DMS53 (cell line): ENCODE measurements at places on chromosomes 4 and X.
A peak's percentile ranks its signal among the peaks of the same experiment; 100 is the strongest.

DNA sequence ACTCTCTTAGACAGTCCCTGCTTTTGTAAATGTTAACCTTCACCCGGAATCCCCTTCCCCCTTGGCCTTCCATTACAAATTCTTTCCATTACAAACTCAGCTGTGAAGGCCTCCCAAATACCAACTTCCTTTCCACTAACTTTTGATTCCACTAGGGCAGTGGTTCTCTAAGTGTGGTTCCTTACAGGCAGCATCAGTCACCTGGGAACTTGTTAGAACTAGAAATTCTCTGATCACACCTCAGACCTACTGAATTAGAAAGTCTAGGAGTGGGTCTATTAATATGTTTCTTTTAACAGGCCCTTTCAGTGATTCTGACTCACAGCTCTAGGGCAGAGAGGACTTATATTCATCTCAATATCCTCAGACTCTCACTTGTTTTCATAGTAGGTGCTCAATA, 19.0 kb upstream of the MRPL1 start:
- no peak for DNase-seq

GRCh38 chr4:144611850-144612249, 34.1 kb upstream of the HHIP start:
- DNase-seq, result peak; percentile 53

- no peak for DNase-seq
Measured at GRCh38 chr4:1164040-1164439, 8.3 kb downstream of the SPON2 start.

GRCh38 chr4:180304321-180304720, 1938.9 kb upstream of the TENM3 start:
- DNase-seq, result no peak

DNA sequence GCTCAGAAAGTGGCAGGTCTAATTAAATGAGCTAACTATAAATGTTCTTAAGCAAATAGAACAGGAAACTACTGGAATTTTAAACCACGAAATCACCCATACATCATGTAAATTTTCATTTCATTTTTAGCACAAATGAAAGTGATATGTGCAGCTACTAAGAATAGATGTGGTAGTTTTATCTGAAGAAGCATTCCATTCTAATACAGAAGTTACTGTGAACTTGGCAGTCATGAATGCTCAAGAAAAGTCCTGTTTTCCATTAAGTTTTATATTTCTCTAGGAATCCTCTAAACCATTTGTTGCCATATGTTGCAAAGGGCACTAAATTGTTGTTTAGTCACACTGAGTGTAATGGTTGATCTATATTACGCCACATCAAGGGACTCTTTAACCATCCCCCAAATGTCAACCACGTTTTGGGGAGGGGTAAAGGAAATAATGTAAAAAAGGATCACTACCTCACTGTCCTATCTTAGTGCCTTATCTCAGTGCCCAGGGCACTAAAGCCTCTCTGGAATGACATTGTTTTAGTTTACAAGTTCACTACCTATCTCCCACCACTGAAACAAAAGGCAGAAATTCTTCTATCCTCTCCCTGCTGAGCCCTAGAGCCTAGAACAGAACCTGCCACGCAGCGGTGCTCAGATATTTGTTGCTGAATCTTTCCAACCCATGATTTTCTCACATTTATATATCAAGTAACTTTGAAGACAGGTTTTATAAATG, 118.0 kb downstream of the SHISA3 start:
- no peak for DNase-seq

DNA sequence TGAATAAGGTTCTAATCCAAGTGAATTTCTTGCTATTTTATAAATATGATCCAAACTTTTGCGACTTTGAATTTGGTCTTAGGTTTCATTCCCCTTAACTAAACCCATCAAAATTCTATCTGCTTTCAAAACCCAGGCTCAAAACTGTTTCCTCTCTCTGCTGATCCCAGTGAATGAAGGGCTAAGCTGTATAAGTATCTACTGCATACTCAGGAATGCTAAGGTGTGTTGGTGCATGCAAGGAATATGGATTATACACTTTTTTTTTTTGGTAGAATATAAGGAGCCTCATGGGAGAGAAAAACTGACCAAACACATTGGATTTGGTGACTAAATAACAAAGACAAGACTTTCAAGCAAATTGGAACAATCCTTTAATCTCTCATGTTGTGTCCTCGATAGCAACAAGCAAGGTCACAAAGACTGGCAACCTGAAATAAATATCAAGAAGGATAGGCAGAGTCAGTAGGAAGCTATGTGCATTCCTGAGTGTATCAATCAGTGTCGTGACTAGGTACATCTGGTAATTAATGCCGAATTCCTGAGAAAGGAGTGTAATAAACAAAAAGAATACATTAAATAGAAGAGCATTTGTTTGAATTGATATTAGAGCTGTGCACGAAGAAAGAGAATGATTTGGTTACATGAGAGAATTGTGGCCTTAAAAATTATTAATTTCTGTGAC, 74.3 kb upstream of the KCTD8 start:
- no peak for DNase-seq

- DNase-seq, result no peak
Measured at GRCh38 chr4:189050643-189051042, 890.0 kb upstream of the FRG1 start.
